ENCODE measurements at places on chromosomes 6 and 20.

DNA sequence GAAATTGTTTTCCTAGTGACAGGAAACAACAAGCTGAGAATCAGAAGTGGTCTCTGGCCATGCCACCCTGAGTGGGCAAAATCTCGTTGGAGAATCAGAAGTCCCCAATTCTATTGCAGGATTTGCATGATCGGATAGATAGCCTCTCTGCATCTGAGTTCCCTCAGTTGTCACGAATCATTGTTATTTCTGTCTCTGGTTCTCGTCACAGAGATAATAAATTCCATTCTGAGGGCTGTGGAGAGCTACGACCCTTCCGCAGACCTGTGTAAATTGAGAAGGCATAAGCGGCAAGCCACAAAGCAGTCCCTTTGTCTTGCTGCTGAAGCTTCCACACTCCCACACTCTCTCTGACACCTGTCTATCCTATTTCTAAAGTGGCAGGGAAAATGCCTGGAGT lies 102.4 kb upstream of the CNR1 start:
- no peak for DNase-seq

DNA sequence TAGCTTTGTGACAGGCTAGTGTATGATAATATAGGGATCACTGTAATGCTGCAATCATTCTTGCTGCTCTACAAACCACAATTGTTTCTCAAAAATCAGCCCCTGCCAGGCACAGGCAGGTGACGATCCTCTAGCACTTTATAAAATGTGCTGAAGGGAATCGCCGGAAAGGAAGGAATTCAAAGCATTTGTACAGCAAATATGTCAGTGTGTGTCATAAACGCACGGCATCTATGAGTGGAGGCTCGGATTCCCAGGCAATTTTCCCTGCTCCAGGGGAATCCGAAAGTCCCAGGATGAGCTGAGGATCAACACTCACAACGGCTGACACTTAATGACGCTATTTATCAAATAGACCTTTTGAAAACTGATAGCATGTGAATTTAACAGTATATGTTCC lies 1.4 kb downstream of the PHACTR1 start:
- no peak for DNase-seq

DNA sequence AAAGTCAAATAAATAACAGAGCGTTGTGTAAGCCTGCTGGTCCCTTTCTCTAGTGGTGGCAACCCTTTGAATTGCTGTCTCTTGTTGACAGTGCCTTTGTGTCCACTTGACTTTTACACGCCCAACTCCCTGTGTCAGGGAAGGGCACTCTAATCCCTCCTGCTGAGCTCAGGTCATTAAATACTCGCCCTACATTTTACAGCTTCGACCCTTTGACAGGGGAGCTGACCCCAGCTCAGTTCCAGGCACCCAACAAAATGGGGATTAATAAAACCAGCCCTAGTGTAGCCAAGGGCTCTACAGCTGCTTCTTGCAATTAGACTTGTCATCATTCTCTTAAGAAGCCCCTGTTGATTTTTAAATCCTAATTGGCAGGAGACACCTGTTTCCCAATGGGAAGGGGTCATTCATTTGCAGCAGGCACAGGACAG lies 308.2 kb downstream of the EYA4 start:
- DNase-seq: peak; percentile 76

GRCh38 chr20:48722737-48723191 lies 105.0 kb downstream of the PREX1 start:
- no peak for DNase-seq

DNA sequence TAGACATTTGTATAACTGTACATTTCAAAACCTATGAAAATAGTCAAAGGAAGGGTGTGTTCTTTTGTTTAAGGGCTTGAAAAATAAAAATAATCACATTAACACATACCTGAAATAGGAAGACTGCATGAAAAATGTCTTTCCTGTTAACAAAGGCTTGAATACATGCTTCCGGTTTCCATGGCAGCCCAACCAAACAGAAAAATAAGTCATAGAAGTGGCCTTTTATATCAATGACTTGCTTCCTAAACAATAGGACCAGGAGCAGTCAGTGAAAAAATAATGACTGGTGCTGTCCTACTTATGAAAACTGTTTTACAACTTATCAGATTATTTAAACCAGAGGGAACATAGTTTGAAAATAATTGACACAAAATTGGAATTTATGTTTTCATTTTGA lies 412.6 kb upstream of the PLCB4 start:
- DNase-seq: no peak

DNA sequence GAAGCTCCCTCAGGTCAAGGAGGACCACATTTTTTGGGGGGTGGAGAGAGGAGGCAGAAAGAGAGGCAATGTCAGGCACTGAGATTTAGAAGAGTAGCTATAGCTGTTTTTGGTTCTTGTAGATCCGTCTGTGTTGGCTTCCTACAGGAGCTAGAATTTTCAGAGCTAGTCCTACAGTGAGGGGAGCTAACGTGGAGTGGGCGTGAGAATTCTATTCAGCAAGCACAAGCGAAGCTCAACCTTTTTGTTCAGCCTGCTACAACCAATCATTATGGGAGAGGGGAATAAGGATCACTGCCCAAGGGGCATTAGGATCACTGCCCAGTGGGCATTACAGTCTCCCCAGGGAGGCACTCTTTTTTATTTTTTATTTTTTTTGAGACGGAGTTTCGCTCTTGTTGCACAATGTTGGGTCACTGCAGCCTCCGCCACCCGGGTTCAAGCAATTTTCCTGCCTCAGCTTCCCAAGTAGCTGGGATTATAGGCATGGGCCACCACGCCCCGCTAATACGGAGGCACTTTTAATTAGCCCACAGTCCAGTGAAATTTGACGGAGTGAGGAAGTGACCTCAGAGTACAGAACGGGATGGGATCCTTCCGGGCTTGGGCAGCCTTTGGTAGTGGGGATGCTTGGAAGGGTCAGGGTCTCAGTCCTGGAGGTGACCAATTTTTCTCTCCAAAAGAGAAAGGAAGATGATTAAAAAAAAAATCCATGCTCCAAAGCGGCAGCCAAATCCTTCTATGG lies 1.1 kb upstream of the PANK2 start:
- DNase-seq: no peak

GRCh38 chr6:44608175-44608574 lies 220.7 kb downstream of the CDC5L start:
- DNase-seq: no peak

GRCh38 chr6:163085861-163086623 lies 328.5 kb upstream of the QKI start:
- DNase-seq: no peak

- DNase-seq: no peak
These were observed 43.1 kb upstream of the ZNF337 start for GRCh38 chr20:25739615-25740320.

DNA sequence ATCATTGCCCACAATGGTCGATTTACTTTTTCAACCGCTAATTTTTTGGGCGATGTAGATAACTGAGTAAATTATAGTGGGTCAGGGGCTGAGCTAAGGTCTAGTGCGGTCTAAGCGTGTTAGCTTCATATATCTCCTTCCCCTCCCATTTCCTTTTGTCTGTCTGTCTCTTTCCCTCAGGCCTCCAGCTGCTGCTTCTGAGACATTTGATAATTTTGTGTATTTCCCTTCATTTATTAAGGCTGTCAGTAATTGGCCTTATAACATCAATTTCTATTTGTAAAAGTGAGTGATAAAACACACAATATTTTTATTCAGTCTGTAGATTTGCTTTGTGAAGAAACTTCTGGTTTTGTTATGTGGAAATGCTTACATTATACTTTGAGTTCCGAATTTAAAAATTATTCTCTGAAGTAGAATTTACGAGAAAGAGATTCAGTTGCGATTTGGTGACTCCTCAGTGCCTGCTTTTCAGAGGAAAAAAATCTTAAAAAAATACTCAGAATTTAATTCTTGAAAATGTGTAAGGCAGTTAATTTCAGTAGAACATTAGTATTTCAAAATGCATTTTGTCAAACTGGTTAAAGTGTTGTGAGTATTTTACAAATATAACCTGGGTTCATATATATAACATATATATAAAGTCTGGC lies 1.4 kb downstream of the TMEM170B start:
- no peak for DNase-seq

GRCh38 chr6:98576791-98577190 lies 257.6 kb upstream of the POU3F2 start:
- no peak for DNase-seq

- DNase-seq: peak; percentile 52
These were observed 537 bp downstream of the TCP1 start for GRCh38 chr6:159788753-159789376.

- no peak for DNase-seq
These were observed 173.6 kb downstream of the NRN1 start for GRCh38 chr6:5833120-5833519.

DNA sequence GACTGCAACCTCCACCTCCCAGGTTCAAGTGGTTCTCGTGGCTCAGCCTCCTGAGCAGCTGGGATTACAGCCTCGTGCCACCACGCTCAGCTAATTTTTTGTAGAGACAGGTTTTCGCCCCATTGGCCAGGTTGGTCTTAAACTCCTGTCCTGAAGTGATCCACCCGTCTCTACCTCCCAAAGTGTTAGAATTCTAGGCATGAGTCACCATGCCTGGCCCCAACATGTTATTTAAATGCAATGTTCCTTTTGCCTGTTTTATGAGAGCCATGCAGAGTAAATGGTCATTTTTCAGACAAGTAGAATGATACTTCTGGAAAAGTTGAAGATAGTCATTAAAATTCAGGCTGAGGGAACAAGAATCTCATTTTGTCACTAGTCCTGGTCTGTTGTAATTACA lies 43.8 kb upstream of the RPS6KA2 start:
- no peak for DNase-seq

- no peak for DNase-seq
These were observed 76.8 kb downstream of the MKKS start for GRCh38 chr20:10357061-10357708.

- no peak for DNase-seq
These were observed 8.9 kb downstream of the REV3L start for GRCh38 chr6:111474106-111474505.

GRCh38 chr6:51129043-51129442 lies 310.4 kb downstream of the TFAP2B start:
- DNase-seq: no peak

DNA sequence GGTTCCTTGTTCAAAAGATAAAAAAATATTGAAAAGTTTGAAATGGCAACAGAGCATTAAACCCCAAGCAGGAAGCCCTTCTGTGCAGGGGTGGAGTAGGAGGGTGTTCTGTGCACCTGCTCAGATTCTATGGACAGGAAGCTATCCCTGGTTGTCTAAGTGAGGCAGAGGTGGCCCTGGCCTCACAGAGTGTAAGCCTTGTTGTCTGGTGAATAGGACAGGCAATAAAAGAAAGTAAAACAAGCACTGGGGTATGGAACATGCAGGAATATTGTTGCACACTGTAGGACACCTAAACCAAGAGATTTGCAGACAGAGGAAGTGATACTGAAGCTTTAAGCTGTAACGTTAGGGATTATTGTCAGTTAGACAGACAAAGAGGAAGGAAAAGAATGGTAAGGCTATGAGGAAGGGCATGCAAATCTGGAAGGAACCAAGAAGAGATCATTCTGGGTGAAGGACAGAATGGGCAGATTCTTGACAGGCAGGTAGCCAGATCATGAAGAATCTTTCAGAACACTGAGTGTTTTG lies 66.8 kb downstream of the TBC1D7 start:
- DNase-seq: no peak

DNA sequence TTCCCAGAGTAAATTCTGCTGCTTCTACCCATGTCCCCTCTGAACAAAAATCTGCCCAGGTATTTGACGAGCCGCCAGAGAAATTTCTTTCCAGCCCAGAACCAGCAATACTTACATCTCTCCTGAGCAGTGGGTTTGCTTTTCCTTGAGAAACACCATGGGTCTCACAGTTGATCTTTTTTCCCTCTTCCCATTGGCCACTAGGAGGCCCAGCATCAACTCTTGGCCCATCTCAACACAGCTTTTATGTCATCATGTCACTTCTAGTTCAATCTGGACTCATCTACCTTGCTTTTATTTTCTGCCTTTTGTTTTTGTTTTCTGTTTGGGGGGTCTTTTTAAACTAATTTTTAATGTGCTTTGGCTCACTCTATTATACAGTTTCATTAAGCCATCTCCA lies 18.8 kb downstream of the MAFB start:
- DNase-seq: no peak

GRCh38 chr6:108091288-108091687 lies 16.7 kb upstream of the OSTM1 start:
- DNase-seq: no peak

DNA sequence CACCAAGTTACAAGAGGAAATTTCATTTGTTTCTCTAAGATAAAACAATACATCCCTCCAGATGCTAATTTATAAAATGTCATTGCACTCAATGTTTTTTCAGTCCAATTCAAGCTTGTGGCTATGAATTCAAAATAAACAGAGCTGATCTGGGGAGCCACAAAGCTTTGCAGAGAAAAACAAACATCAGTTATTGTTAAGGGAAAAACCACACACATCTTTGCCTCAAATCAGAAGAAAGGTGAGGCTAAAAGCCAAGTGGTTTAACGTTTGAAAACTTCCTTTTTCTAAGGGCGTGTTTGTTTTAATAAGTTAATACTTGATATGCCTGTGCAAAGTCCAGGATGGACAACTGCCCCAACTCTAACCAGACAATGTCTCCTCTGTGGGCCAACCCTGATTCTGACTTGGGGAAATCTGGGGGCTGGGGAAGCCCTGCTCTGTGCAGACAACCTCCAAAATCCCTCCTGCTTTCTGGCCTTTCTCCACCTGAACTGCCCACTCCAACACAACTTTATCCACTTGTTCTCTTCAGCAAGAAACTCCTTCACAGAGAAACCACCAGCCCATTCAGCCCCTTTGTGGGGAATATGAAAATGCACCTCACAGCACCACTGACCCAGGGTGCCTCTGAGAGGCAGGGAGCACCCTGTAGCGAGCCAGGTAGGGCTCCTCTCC lies 44.6 kb upstream of the NT5E start:
- no peak for DNase-seq

GRCh38 chr6:136398453-136398852 lies 108.8 kb upstream of the BCLAF1 start:
- DNase-seq: no peak

DNA sequence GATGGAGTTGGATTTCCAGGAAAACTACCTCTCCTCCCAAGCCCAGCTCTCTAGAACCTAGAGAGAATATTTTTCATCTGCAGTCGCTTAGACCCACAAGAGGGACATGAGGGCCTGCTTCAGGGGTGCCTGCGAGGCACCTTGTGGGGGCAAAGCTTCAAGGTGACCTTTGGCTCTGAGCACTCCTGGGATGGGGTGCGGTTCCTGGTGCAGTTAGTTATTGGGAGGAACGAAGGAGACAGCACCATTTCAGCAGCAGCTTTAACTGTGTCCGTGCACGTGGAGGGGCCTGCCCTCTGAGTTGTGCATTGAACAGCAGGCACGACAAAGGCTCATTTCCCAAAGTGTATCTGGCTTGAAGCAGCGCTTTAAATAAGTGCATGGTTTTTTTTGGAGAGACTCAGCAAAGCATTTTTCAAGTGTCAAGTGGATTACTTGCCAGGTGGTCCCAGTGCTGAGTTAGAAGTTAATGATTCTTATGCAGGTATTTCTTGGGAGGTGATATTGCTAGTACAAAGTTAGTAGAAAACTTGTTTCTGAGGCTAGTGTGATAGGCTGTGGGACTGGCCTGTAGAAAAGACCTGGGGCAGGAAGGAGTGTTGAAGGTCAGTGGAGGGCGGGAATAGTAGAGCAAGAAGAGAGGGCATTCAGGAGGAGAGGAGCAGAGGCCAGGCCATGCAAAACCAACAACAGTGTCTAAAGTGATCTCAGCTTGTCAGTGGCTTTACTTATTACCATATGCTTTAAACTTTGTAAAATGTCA lies 3.8 kb downstream of the IGF2R start:
- no peak for DNase-seq

- no peak for DNase-seq
These were observed 119.0 kb upstream of the MCHR2 start for GRCh38 chr6:100112855-100113508.

GRCh38 chr6:26109772-26110171 lies 22.5 kb downstream of the HFE start:
- DNase-seq: no peak

GRCh38 chr6:64074981-64075380 lies 439.4 kb downstream of the PHF3 start:
- no peak for DNase-seq
